Stimulated activated CD8-positive, alpha-beta memory T cell treated with anti-CD3 and anti-CD28 coated beads, Interleukin-4, amount 100 ng/mL, for 24 hours (primary cell): ENCODE measurements at places on chromosomes 5 and 9.

DNA sequence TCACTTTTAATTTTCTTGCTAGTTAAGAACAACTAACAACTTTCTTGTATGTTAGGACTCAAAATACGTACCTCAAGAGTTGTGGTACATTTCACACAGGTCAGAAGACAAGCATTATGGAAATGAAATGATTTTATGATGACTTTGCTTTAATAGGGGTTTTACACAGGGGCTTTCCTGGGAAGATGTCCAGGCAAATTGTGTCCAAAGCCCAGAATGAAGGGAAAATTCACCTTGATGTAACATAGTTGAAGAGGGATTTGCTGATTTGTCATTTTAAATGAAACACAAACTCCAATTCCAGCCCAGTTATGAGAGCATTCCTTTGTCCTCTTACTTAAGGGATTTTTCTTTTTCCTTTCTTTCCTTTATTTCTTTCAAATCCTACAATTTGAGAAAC, 89.2 kb downstream of the ARL15 start:
- DNase-seq, result no peak

DNA sequence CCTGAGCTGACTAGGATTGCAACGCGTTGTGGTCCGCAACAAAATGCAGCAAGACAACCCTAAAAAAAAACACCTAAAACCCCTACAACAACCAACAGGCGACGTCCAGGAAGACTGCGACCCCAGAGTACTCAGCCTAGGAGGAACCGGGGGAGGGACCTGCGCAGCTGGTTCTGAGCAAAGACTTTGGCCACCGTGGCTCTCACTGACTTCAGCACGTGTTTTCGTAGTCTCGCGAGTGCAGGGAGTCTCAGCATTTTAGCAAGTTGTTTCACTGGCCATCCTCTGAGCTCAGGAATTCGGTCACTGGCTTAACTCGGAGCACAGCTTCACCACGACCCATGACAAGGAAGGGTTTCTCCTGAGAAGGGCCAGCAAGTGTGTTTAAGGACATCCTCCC, 8.6 kb upstream of the ZDHHC11 start:
- DNase-seq, result no peak

- no peak for DNase-seq
Measured at GRCh38 chr9:136926154-136926704, 18.3 kb downstream of the FBXW5 start.

GRCh38 chr9:133583586-133583985, 25.6 kb downstream of the FAM163B start:
- DNase-seq, result no peak
